ENCODE measurements at places on chromosomes 12 and 14.
A peak's percentile ranks its signal among the peaks of the same experiment; 100 is the strongest.

- no peak for DNase-seq
Observed at GRCh38 chr14:99287269-99287942, 15.4 kb upstream of the BCL11B start.

DNA sequence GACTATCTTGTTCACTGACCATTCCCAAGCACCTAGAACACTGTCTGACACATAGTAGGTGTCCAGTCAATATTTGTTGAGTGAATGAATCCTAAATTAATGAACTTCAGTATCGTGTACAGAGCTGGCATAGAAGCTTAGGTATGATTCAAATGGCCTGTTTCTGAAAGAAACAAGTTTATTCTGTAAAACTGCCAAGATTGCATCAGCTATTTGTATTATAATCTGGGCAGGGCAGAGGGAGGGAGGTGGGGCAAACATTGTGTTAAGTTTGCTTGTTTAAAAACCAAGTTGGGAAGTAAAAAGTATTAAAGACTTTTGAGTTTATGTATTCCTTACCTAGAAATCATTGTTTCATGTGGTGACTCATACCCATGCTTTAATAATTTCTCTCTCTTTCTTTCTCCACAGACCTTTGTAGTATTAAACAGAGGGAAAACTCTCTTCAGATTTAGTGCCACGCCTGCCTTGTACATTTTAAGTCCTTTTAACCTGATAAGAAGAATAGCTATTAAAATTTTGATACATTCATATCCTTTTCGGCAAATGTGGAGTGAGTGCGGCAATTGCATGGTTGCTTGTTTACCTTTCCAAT is 92.8 kb downstream of the SCN8A start:
- no peak for DNase-seq

GRCh38 chr14:73258845-73259611 is 21.7 kb downstream of the PAPLN start:
- no peak for DNase-seq

- DNase-seq, result no peak
Observed at GRCh38 chr12:4539167-4539870, 629 bp downstream of the RAD51AP1 start.

- peak; percentile 30 for DNase-seq
Observed at GRCh38 chr12:65911321-65911720, 87.0 kb downstream of the HMGA2 start.

- no peak for DNase-seq
Observed at GRCh38 chr14:97413966-97414717, 617.0 kb downstream of the VRK1 start.

DNA sequence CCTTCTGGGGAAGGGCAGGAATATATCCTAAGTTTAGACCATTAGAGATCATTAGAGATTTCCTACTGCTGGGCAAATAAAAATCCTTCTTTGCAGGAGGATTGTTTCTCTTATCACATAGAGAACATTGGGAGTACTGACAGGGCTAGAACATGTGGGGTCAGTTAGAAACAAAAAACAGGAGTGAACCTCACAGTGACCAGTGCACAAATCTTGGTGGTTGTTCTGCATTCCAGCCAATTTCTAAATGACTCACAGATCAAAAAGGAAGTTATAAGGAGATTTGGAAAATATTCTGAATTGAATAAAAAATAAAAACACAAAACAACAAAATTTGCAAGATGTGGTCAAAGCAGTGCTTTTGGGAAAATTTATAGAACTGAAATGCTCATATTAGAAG is 118.8 kb downstream of the LLPH start:
- DNase-seq, result no peak

- no peak for DNase-seq
Observed at GRCh38 chr14:99181804-99182520, 90.0 kb downstream of the BCL11B start.

- no peak for DNase-seq
Observed at GRCh38 chr14:30381861-30382480, 177.0 kb upstream of the G2E3 start.

All from adrenal gland (tissue), 19 donors.